Activated T-cell treated with anti-CD3 and anti-CD28 coated beads for 48 hours (primary cell): ENCODE measurements at places on chromosomes 1 and 21.

- no peak for DNase-seq
Measured at GRCh38 chr1:173488001-173488400, 10.9 kb downstream of the PRDX6 start.

DNA sequence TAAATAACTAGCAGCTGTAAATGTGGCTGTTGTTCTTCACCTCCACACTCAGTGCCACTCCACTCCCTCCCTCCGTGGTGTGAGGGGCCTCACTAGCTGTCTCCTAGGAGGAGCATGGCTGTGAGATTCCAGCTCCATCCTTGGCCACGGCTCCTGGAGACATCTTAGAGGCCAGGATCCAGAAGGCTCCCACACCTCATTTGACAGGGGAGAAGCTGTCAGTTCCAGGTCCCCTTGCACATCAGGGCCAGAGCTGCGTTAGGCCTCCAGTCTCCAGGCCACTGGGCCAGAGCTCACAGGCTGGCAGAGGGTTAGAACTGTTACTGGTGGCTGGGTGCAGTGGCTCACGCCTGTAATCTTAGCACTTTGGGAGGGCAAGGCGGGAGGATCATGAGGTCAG is 15.0 kb downstream of the PCSK9 start:
- DNase-seq = no peak

GRCh38 chr1:15738416-15739113 is 2.5 kb downstream of the SLC25A34 start:
- no peak for DNase-seq

- no peak for DNase-seq
Measured at GRCh38 chr1:220879509-220880361, 492 bp downstream of the HLX start.

- DNase-seq = no peak
Measured at GRCh38 chr1:113990530-113990929, 11.3 kb downstream of the OLFML3 start.

- DNase-seq = no peak
Measured at GRCh38 chr1:213698092-213698702, 289.6 kb upstream of the PROX1 start.

DNA sequence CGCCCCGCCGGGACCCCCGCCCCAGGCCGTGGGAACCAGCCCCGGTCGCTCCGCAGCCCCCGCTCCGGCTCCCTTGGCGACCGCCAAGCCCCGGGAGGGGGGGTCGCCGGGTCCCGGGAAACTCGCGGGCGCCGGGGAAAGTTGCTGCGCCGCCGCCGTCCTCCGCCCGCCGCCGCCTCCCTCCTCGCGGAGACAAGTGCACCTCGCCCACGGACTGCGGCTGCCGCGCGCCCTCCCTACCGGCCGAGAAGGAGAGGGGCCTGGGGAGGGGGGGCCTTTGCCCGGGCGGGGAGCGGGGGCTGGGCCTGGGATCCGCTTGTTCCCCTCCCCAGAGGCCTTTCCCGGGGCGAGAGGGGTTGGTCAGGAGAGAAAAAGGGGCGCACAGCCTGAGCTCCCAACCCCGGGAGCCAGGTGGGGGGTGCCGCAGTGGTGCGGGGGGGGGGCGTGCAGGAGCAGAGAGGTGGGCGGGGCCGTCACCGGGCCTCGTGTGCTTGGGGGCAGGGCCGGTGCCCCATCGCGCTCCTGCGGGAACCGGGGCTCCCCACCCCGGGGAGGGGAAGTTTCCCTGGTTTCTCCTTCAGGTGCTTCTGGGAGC is 592 bp downstream of the AGRN start:
- no peak for DNase-seq

DNA sequence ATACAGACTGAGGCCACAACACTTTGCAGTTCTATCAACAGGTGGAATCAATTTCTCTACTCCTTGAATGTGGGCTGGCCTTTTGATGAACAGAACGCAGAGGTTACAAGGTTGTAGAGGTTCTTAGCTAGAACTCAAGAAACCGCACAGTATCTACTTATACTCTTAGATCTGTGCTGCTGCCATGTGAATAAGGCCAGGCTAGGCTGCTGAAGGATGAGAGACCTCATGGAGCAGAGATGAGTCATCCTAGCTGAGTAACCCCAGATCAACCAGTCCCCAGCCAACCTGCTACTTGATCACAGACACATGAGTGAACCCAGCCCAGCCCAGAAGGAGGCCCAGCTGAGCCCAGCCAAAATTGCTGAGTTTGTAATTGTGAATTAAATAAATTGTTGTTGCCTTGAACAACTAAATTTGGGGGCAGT is 35.3 kb upstream of the BCAR3 start:
- DNase-seq = peak; percentile 45

- DNase-seq = no peak
Measured at GRCh38 chr1:248839168-248839555, 1.1 kb downstream of the ZNF672 start.

DNA sequence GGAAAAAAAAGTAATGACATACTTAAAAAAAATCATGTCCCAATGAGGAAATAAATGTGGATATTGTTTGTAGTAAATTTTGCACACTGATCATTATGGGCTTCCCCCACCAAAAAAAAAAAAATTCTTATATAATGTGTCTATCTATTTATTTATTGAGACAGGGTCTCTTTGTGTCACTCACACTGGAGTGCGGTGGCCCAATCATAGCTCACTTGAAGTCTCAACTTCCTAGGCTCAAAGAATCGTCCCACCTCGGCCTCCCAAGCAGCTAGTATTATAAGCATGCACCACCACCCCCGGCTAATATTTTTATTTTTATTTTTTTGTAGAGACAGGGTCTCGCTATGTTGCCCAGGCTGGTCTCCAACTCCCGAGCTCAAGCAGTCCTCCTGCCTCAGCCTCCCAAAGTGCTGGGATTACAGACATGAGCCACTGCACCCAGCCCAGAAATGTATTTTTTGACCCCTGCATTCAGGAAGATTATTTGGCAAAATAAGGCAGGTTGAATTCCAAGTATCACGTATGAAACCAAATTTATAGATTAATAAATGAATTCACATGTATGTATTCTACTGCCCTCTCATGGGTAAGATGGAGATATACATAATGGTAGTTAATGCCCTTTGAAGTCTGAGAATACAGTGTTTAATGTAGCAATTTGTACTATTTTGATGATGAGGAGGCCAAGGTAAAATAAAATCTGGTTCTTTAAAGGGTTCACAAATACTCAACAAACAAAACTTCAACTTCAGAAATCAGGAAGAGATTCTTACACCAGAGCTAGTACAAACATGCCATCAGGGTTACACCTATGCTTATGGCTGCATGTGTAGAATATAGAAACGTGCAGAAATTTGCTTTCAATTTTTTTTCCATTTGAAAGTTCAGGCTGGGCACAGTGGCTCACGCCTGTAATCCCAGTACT is 1.4 kb upstream of the DENND2C start:
- no peak for DNase-seq

- DNase-seq = no peak
Measured at GRCh38 chr1:34770891-34771504, 10.0 kb upstream of the GJB3 start.

GRCh38 chr1:108892356-108893140 is 15.8 kb downstream of the GPSM2 start:
- DNase-seq = no peak
